ENCODE measurements at places on chromosomes 16 and 17.

DNA sequence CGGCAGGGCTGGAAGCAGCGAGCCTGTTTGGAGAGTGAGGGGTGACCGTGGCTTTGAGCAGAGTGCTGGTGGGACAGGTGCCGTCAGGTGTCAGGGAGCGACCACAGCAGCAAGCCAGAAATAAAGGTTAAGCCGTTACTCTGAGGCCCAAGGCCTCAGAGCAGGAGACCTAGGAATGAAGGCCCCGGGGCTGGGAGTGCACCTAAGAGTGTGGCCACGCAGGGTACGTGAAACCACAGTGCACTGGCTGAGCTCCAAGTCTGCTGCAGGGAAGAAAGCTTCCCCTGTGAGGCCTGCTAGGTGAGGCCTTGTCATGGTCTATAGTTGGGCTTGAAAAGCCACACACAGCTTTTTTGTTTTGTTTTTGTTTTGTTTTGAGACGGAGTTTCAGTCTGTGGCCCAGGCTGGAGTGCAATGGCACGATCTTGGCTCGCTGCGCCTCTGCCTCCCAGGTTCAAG, 8.7 kb downstream of the CLUAP1 start:
- peak; percentile 78 for DNase-seq

GRCh38 chr17:13243585-13243984, 225.8 kb upstream of the ELAC2 start:
- DNase-seq = no peak

DNA sequence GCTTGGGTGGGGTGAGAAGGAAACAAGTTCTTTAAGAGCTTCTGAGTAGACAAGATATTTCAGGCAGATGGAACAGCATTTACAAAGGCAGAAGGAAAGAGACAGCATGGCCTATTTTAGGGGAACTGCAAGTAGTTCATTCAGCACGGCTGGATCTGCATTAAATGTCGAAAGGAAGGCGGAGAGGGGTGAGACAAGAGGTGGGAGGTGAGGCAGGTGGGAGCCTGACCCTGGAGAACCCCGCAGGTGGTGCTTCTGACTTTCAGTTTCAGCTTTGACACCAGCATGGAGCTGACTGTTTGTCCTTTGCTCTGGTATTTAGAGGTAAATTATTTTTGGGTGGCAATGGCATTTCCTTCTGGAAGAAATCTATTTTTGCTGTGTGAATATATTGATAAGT, 194.8 kb downstream of the HS3ST4 start:
- DNase-seq = no peak

DNA sequence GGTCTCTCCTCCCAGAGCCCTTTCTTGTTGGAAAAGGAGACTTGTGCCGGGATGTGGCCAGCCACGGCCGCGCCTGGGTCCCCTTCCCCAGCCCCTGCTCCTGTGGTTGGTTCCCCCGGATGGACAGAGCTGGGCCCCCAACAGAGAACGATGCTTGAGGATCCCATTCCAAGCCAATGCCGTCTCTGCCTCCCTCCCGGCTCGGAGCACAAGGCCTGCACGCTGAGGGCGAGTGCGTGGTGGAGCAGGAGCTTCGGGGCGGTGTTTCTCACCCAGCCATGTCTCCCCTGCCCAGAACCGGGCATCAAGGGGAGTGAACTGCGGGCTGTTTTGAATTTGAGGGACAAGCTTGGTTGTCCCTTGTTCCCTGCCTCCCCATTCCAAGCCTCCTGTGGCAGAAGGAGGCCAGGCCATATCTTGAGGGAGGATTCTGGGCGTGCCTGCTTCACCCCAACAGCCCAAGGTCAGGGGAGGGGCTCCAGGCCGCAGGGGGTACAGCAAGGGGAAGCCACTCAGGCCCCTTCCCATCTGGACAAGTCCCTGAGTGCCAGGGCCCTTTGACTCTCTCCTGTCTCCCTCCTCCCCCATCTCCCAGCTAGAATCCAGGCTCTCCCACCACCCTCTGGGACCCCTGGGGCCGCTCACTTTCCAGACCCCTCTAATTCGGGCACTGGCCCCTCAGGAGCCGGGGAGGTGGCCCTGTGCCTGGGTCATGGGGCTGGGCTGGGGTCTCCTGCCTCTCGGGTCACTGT, 43.6 kb downstream of the SOCS3 start:
- no peak for DNase-seq

- no peak for DNase-seq
These were observed 8.2 kb downstream of the IGFBP4 start for GRCh38 chr17:40451420-40451819.

DNA sequence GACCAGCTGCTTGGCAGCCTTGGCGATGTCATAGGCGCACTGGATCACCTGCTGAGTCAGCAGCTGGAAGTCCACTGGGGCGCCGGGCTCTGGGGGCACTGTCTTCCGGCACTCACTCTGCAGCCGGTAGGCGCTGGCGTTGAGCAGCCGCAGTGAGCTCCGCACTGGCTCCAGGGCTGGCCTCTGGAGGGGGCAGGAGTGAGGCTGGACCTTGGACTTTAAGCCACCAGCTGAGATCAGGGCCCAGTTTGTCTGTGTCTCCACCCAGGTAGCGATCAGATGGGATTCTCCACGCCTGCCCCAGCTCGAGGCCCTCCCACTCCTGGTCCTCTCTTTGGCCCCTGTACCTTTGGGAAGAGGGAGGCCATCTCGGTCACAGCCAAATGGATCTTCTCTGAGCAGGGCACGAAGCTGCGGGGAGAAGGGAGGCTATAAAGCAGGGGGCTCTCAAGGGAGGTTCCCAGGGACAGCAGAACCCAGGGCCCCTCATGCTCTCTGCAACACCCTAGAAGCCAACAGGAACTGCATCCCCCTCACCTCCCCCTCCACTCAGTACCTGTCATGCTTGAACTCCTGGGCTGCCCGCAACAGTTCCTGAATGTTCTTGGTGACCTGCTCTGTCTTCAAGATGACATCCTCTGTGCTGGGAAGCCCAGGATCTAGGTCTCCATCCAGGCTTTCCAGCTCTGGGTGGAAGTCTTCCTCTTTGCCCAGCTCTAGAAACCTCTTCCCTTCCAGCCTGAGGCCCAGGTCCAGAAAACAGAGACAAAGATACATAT, 6.4 kb downstream of the TP53I13 start:
- DNase-seq = no peak

DNA sequence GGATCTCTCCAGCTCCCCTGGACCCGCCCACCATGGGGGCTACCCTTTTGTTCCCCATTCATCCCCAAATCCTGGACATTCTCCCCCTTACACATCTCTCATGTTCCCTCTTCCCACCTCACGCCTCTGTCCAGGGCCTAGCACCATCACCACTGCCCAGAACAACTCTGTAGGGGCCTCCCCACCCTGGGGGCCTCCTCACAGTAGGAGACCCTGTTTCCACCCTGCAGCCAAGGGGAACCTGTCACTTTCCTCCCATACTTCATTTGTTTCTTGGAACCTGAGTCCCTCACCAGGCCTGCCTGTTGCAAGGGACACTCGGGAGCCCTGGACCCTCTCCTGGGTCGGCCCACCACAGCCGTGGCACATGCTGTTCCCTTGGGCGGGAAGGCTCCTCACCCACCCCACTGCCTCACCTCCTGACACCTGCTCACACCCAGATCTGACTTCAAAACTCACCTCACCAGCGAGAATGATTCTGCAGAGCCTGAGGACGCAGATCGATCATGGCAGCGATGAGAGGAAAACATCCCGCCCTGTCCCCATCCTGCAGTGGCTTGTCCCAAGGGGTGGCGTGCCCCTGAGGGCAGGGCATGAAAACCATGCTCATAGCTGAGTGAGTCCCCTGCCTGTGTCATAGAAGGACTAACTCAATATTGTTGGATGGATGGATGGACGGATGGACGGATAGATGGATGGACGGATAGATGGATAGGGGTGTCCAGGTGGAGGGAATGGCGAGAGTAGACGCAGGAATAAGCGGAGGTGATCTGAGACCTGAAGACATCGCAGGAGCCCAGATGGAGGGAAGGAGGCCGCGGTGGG, 6.8 kb upstream of the RASD1 start:
- no peak for DNase-seq

DNA sequence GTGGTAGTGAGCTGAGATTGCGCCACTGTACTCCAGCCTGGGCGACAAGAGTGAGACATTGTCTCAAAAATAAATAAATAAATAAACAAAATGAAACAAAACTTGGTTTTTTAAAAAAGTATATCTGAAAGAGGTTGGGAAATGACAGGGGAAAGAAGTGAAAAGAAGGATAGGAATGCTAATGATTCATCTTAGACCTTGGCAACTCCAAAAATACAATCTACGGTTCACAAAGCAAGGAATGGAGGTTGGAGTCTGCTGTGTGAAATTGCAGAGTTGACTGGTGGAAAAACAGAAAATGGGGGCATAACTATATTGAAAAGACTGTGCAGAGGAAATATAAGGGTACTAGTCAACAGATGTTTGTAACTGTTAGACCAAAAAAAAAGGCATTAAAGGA, 40.0 kb upstream of the CD300E start:
- DNase-seq = no peak

DNA sequence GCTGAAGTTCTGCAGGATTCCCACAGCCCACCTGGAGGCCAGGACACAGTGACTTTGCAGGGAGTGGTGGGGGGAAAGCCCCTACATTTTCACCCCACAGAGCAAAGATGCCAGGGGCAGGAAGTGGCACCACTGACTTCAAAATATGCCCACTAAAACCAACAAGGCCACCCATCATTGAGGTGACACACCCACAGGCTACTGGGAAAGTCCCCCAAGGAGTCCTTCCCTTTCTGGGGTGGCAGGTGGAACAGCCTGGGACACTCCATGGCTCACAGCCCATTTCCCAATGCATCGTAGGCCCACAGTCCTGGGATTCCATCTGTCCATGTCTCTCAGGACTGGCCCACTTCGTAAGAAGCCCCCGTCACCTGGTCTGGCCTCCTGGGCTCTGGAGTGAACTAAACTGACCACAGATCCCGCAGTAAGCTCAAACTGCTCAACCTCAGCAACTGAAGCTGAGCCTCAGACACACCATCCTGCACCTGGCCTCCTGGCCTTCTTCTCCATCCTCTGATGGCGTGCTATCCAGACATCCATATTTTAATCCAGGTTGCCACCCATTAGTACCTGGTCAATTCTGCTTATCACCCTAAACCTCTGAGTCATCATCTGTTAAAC, 7.5 kb upstream of the CCL1 start:
- DNase-seq = no peak

- no peak for DNase-seq
These were observed 84.3 kb downstream of the ARHGAP23 start for GRCh38 chr17:38512473-38513058.

DNA sequence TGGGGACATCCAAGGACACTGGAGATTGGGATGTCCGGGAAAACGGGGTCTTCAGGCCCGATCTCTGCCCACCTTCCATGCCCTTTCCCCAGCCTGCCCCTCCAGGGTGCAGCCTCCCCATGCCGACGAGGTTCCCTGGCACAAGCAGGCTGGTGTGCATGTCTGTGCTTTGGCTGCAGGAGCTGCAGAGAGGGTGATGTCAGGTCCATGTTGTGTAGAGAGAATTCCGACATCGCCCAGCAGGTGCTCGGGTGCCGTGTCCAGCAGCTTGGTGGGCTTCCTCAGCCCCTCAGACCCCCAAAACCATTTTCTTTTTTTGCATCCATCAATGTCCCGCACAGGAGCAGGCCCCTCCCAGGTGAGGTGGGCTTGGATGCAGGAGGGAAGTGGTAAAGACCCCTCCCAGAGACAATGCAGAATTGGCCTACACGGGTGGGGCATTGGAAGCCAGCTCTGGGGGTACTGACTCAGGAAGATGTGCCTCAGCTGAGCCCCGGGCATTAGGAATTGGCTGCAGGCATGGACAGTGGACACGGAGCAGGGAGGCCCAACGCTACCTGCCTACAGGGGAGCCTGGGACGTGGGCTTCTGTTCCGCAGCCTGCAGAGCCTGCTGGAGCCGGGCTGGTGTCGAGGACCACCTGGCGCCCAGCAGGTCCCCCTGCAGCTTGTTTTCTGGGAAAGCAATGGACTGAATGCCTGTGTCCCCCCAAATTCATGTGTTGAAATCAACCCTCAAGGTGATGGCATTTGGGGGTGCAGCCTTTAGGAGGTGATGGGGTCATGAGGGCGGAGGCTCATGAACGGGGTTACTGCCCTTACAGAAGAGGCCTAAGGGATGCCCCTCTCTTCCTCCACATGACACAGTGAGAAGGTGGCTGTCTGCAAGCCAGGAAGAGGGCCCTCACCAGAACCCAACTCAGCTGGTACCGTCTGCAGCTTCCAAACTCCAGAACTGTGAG, 97.5 kb downstream of the METRNL start:
- no peak for DNase-seq

GRCh38 chr16:51982715-51983680, 563.9 kb downstream of the TOX3 start:
- no peak for DNase-seq

- no peak for DNase-seq
These were observed at the start of gene ZNF768 for GRCh38 chr16:30526137-30526822. Gene ZNF768, minus strand, starts transcription at chr16:30526566. Its CDS starts 153 bp downstream, at chr16:30526413.

DNA sequence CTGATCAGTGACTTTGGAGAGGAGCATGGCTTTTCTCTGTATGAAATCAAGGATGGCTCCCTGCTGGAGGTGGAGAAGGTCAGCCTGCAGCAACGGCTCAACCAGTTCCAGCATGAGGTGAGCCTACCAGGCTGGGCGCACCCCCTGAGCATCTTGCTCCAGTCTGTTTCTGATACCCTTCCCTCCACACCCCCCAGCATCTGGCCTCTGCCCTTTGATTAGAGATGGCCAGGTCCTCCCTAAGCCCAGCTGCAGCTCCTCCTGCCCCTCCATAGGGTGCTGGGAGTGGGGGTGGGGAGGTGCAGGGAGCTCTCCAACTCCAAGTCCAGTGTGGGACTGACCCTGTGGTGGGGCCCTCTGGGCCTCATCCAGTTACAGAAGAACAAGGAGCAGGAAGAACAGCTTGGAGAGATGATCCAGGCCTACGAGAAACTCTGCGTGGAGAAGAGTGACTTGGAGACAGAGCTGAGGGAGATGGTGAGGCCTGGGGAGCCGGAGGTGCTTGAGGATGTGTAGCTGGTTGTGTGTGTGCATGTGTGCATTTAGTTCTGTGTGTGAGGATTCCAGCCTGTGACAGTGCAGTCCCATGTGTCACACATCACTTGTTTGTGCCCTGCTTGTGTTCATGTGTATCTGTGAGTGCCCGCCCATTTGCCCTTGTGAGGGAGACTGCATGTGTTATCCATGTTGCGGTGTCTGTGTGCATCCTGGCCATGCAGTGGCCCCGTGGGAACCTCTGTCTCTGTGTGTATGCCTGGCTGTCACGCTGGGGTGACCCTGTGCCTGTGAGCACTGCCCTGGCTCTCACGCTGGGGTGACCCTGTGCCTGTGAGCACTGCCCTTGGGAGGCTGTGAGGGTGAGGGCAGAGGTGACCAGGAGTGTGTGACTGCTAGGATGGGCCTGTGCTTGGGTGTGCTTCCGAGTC, 3.0 kb downstream of the TBKBP1 start:
- no peak for DNase-seq

DNA sequence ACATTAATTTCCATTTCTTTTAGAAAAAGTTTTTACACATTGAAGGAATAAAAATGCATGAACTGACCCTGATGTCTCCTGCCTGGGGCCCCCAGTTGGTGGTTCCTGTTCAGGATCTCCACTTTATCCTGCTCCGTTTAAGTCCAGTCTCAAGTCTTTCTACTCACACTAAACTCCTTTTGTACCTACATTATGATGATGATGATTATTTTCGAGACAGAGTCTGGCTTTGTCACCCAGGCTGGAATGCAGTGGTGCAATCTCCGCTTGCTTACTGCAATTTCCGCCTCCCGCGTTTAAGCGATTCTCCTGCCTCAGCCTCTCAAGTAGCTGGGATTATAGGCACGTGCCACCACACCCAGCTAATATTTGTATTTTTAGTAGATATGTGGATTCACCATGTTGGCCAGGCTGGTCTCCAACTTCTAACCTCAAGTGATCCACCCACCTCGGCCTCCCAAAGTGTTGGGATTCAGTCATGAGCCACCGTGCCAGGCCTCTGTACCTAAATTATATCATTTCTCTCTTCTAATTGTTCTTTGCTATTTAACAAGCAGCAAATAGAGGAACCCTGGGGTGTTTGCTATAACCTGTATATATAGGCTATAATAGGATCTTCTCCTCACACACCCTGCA, 2.2 kb upstream of the FOXK2 start:
- no peak for DNase-seq
